CD4-positive, alpha-beta T cell treated with Interleukin-17A for 4 hours (primary cell): ENCODE measurements at places on chromosomes 3 and 15.

- DNase-seq, result no peak
Measured at GRCh38 chr15:27210176-27210575, 239.2 kb downstream of the GABRG3 start.

GRCh38 chr3:121835465-121835801 is 424 bp downstream of the EAF2 start:
- no peak for DNase-seq

DNA sequence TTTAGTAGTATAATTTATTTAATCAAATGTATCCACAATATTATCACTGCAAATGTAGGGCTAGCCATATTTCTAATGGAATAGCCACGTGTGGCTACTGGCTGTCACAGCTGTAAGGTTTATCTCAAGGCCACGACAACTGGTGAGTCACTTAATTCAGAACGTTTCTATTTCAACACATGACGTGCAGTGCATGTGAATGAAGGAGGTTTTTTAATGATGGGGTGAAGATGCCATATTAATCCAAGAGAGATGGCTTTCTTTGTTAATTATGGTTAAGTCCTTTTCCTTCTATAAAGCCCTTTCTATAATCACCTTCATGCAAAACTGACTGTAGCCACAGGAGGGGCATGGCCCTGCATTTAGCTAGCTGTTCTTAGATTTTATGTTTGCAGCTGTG is 212.0 kb downstream of the FEZF2 start:
- DNase-seq, result no peak

DNA sequence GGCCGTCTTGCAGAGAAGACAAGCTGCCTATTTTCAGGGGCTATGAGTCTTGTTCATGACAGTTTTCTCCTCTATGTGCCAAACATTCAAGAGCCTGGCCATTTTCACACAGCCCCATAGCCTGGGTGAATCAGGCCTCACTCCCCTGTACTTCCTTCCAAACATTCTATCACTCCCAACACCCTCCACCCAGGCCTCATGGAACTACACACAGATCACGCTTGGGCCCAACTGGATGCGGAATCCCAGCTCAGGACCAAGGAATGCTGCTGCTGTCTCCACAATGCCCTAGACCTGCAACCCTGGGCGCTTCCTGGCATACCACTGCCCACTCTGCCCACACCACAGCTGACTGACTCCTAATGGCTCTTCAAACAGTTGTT is 39.4 kb upstream of the PCSK6 start:
- DNase-seq, result no peak

DNA sequence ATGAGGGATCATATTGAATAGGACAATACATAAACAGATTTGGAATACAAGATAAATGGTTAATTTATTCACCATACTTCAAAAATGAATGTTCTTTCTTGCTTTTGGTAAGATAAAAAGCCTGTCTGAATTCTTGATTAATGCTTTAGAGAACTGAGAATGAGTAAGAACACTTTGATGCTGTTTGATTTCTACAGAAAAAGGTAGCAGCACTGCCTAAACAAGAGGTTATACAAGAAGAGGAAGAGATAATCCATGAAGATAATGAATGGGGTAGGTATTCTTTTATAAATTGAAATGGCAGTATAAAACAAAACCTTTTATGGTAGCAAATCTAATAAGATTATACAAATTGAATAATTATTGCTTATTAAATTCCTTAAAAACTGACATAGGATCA is 15.3 kb downstream of the UBA5 start:
- no peak for DNase-seq

DNA sequence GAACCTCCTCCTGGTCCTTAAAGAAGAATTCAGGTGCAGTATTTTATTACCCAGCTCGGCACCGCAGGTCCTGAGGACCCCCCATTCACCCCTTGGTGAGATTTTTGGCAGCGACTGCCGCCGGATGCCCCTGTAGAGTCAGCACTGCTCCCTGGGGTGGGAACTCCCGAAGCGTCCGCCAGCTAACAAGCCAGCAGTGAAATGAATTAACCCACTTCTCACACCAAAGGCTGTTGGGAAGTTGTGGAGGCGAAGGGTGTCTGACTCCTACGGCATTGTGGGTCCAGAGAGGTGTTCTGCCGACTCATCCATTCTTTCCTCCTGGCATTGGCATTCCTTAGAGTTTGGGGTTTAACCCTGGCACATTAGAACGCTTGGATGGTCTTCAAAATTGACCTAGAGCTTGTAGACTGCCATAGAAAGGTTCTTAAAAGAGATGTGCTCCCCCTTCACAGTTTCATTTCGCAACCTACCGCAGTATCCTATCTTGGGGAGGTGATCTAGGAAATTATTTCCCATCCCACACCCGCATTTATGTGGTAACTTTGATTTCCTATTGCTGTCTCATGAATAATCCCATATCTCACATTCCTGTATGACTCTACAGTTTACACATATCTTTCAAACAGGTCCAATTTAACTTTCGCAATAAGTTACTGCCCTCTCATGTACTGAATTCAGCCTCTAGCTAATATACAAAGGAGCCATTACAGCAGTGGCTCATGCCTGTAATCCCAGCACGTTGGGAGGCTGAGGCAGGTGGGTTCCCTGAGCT is 879 bp upstream of the EIF5A2 start:
- DNase-seq, result peak; percentile 9

- no peak for DNase-seq
Measured at GRCh38 chr3:173465112-173465511, 67.6 kb downstream of the NLGN1 start.

GRCh38 chr15:80563372-80563997 is 131.6 kb upstream of the ABHD17C start:
- DNase-seq, result no peak

GRCh38 chr3:175020101-175020500 is 161.0 kb downstream of the NAALADL2 start:
- no peak for DNase-seq

DNA sequence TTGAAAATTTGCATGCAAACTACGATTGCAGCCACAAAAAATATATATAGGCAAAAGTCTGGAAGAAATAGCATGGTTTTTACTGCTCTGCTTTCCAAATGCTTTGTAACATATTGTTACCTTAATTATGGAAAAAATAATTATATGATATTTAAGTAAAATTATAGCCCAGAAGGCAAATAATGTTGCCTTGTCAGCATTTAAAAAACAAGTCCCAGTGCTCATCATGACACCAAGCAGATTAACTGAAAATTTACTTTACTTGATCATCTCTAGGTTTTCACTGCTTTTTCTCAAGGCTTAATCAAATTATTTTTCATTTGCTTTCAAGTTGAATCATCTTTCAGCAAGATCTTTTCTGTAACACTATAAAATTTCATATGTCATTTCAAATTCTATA is 262.9 kb downstream of the ZMAT3 start:
- DNase-seq, result no peak

- DNase-seq, result no peak
Measured at GRCh38 chr15:22912256-22912655, 67.9 kb downstream of the CYFIP1 start.

- DNase-seq, result no peak
Measured at GRCh38 chr3:33722626-33723370, 4.7 kb upstream of the CLASP2 start.

DNA sequence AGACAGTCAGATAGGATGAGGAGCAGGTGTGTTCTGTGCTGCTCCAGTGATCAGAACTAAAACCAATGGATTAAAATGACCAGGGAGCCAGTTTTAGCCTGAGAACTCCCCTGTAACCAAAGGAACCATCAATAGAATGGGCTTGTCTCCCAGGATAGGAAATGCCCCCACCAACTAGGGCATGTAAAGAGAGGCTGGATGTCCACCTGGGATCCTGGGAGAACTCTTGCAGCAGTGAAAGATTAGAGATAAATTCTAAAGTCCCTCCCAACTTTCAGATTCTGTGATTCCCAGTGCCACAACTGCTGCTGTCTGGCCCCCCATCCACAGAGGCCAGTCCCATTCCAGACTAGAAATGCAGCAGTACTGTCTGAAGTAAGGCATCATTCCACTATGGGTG is 33.8 kb downstream of the HDC start:
- no peak for DNase-seq

- no peak for DNase-seq
Measured at GRCh38 chr15:85609492-85609891, 185.2 kb downstream of the KLHL25 start.

DNA sequence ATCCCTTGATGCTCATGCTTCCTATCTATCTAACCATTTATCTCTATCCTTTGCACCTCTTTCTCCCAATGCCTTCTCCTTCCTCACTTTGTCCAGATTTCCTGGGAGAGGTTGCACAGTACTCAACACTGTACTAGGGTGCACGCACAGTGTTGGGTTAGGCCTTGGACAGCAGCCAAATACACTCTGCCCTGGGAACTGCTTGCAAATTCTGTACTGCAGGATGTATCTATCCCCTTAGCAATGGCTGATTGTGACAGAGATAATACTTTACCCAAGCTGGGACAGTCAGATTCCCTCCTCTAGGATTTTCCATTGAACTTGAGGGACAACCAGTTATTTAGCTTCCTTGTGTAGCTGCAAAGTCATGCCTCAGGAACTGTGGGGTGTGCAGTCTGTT is 113.3 kb downstream of the IL20RB start:
- no peak for DNase-seq

- DNase-seq, result no peak
Measured at GRCh38 chr3:13561376-13561775, 12.5 kb downstream of the FBLN2 start.

- no peak for DNase-seq
Measured at GRCh38 chr15:57769266-57769665, 62.8 kb downstream of the POLR2M start.

- DNase-seq, result no peak
Measured at GRCh38 chr3:169430707-169431404, 232.7 kb downstream of the MECOM start.

GRCh38 chr3:124512881-124513609 is 217.2 kb upstream of the UMPS start:
- DNase-seq, result no peak

GRCh38 chr15:65620833-65621232 is 905 bp upstream of the SLC24A1 start:
- DNase-seq, result no peak

- DNase-seq, result no peak
Measured at GRCh38 chr15:37586011-37586583, 348.3 kb upstream of the TMCO5A start.

DNA sequence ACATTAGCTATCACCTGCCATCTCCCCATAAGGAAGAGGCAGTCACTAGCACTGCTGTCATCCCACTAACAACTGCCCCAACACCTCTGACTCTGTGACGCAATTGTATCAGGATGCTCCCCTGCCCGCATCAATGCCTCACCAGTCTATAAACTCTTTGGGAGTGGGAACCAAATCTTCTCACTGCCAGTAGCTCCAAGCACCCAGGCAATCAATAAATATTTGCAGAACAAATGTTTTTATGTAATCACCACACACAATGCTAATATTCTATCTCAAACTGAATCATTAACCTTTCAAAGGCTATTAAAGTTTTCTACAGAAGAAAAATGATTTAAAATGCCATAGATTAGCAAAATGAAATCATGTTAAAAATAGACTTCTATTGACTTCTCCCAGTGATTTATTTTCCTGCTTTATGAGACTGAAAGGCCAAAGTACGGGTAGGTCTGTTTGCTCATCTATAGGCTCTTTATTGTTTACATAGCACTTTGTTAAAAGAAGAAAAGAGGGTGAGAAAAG is 131.3 kb downstream of the PLD1 start:
- DNase-seq, result no peak

DNA sequence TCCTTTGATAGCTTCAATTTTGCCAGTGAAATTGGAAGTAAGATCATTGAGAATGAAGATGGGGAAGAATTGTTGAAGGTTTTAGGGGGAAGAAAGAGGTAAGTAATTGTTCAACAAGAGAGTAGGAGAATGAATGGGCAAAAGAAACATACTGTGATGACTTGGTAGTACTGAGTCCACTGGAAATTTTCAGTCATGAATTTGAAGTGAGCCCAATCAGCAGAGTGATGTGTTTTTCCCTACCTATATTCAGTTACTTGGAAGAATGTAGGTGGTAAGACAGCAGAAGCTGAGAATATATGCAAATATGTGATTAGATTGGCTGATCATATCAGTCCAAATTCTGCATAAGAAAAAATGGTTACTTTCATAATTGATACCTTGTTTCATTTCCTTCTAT is 569.6 kb downstream of the AGBL1 start:
- no peak for DNase-seq

DNA sequence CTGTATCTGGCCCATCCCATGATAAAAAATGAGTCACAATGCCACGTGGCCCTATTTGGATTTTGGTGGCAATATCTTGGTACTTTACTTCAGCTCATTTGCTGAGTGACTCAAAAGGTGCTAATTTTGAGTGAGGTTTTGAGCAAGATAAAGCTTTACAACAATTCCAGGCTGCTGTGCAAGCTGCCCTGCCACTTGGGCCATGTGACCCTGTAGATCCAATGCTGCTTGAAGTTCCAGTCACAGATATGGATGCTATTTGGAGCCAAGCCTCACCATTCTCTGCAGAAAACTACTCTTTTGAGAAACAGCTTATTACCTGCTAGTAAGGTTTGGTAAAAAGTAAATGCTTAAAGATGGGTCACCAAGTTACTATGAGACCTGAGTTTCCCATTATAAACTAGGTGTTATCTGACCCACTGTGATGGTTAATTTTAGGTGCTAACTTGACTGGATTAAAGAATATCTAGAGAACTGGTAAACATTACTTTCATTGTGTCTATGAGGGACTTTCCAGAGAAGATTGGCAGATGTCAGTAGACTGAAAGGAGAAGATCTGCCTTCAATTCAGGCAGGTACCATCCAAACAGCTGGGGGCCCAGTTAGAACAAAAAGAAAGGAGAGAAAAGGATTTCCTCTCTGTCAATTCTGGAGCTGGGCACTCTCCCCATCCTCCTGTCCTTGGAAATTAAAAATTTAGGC is 1083.9 kb downstream of the DIPK2A start:
- DNase-seq, result no peak

- no peak for DNase-seq
Measured at GRCh38 chr3:195113536-195114425, 157.2 kb downstream of the XXYLT1 start.

DNA sequence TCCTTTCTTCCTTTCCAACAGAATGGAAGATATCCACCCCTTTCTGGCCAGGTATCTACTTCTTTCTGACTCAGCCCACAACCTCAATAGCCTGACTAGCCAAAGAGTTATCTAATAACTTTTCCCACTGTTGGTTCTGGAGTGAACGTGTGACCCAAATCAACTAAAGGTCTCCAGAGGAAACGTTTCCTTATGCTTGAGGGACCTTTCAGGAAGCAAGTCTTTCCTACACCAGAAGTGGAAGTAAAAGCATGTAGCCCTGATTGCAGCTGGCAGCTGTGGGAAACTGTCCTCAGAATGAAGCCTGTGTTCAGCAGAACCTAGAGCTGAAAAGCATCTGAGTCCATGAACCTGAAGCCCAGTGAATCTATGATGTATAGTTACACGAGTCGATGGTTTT is 34.7 kb upstream of the PHLDB2 start:
- DNase-seq, result no peak

GRCh38 chr3:189232790-189233189 is 61.0 kb downstream of the TPRG1 start:
- DNase-seq, result no peak

GRCh38 chr15:71634820-71635560 is 175.4 kb upstream of the NR2E3 start:
- no peak for DNase-seq
